Left cardiac atrium (tissue), 4 donors: ENCODE measurements at places on chromosomes 16 and 17.

GRCh38 chr16:82506692-82507670 lies 119.8 kb upstream of the CDH13 start:
- no peak for DNase-seq

GRCh38 chr16:83727751-83728352 lies 79.9 kb upstream of the HSBP1 start:
- DNase-seq = no peak

GRCh38 chr16:31084584-31085302 lies 4.0 kb downstream of the PRSS53 start:
- peak; percentile 20 for DNase-seq

DNA sequence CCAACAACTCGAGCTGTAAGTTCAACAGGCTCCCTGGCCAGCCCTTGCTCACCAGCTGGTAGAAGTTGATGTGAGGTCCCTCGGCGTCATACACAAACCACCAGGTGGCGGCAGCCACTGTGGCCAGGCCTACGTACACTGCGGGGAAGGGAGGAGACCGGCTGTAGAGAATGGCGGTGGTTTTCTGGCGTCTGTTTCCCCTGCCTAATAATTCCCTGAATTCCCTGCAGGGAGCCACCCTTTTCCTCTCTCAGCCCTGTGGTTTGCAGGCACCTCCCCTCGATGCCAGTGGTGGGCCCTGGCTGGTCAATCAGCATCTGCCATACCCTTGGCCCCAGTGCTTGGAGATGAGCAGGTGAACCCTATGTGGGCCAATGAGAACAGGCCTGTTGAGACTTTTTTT lies 18.9 kb upstream of the P2RX1 start:
- DNase-seq = peak; percentile 74

DNA sequence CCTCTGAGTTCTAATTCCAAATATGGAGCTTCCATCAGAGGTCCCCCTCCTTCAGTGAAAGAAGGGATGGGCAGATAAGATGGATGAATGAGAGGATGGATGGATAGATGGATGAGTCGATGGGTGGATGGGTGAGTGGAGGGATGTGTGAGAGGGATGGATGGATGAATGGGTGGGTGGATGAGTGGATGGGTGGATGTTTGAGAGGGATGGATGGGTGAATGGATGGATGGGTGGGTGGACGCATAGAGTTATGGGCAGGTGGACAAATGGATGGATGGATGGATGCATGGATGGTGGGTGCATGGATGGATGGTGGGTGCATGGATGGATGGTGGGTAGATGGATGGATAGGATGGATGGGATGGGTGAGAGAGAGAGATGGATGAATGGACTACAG lies 69.0 kb downstream of the MGAT5B start:
- DNase-seq = no peak

- DNase-seq = no peak
Observed at GRCh38 chr16:66525396-66526180, 24.3 kb downstream of the TK2 start.

GRCh38 chr17:19507775-19508576 lies 25.7 kb upstream of the SLC47A1 start:
- peak; percentile 86 for DNase-seq

- no peak for DNase-seq
Observed at GRCh38 chr17:78345791-78346494, 13.9 kb downstream of the SOCS3 start.

- DNase-seq = no peak
Observed at GRCh38 chr17:11645426-11645825, 47.2 kb downstream of the DNAH9 start.

DNA sequence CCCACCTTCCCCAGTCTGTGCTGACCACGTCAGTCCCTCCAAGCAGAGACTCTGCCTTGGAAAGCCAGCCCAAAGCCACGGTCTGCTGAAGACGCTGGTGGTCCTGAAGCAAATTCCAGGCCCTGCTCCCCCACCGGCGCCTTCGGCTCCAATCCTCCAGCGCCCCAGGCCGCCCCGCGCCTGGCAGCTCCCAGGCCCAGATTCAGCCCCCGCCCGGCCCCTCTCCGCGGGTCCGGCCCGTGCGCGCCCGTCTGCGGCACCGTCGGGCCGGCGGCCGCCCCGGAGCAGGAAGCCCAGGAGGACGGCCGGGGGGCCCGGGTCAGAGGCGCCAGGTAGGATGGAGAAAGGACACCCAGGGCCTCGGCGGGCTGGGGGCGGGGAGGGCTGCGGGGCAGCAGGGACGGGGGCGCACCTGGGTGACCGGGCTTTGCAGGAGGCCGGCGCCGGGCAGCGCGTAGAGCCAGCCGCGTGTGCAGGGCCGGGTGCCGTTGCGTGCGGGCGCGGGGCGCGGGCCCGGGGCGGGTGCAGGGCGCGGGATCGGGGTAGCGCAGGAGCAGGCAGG lies 594 bp upstream of the SLC22A31 start:
- no peak for DNase-seq

DNA sequence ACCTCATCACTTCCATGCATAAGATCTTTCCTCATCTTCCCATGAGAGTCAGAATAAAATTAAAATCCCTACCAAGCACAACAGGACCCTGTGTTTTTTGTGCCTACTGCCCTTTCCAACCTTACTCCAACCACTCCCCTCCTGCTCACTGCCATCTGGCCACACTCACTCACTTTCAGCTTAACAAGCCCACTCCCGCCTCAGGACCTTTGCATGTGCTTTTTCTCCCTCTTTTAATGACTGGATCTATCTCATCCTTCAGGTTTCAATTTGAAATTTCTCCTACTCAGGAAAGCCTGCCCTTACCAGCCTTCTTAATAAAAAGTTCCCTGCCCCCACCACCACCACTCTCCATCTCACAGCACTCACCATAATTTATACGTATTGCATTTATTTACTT lies 14.7 kb downstream of the C17orf67 start:
- no peak for DNase-seq

GRCh38 chr17:14815079-14815478 lies 450.0 kb downstream of the PMP22 start:
- DNase-seq = no peak

- DNase-seq = peak; percentile 79
Observed at GRCh38 chr17:63699638-63700527, at the start of gene LIMD2. TSS of gene LIMD2 (minus strand) at chr17:63700125. CDS start at chr17:63699298, 827 bp downstream.

- DNase-seq = no peak
Observed at GRCh38 chr16:19810817-19811731, 73.6 kb downstream of the GPRC5B start.

DNA sequence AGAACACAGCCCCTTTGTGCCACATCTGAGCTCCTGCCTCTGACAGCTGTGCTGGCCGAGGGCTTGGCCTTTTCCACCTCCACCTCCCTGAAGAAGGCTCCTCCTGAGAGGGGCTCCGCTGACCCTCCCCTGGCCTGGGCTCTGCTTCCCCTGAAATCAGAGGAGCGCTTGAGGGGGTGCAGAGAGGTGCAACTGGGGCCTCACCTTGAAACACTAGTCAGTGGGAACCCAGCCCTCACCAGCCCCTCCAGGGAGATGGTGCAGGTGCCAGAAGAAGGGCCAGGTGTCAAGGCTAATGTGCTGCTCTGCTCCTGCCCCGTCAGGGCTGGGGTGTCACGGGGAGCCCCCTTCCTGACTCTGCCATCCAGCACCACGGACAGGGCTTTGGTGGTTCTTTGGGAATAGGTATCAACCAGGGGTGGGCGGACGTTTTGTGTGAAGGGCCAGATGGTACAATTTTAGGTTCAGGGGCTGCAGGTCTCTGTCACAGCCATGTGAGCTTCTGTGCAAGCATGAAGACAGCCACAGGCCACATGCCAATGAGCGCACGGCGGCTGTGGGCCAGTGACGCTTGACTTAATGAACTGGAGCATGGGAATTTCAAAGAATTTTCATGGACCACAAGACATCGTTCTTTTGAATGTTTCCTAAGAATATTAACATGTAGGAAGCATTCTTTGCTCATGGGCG lies 2.1 kb upstream of the ZG16B start:
- DNase-seq = no peak

GRCh38 chr17:59254742-59255141 lies 34.4 kb downstream of the GDPD1 start:
- no peak for DNase-seq

DNA sequence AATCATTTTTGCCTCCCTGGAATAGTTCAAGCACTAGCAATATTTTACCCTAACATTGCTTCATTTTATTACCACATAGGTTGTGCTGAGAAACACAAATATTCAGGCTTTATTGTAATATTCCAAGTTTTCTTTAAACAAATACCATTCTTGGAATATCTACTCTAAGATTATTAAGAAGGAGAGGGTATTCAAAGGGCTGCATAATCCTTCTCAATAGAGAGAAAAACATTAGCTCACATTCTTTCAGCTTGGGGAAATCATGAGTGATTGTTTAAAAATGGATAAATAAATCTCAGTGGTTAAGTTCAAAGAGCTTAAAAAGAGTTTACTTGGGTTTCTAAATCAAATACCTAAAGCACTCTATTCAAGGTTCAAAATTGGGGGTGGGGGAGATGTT lies 111.9 kb upstream of the CORO6 start:
- DNase-seq = no peak

DNA sequence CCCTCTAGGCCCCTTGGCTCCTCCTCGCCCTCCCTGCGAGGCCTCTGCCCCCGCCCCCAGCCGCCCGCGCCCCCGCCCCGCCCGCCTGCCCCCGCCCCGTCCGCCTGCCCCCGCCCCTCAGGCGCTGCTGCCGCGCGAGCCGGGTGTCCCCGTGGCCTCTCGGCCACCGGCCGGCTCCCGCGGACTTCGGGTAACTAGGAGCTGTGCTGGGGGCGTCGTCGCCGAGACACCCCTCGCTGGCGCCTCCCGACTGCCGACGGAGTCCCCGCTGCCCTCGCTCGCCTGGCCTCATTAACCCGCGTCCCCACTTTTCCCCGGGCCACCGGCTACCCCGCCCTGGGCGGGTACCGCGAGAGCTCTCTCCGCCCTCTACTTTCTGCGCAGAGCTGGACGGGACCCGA lies at the start of gene TLCD1:
TLCD1 (minus strand) TSS at position 8 of the 401 bp plus-strand sequence. CDS start 136 bp downstream, outside the sequence.
- peak; percentile 79 for DNase-seq

GRCh38 chr16:52912565-52913173 lies 140.0 kb downstream of the CHD9NB start:
- peak; percentile 56 for DNase-seq

- DNase-seq = no peak
Observed at GRCh38 chr17:45976755-45977505, 22.1 kb upstream of the STH start.

- no peak for DNase-seq
Observed at GRCh38 chr17:73404246-73404645, 92.4 kb upstream of the CDC42EP4 start.

DNA sequence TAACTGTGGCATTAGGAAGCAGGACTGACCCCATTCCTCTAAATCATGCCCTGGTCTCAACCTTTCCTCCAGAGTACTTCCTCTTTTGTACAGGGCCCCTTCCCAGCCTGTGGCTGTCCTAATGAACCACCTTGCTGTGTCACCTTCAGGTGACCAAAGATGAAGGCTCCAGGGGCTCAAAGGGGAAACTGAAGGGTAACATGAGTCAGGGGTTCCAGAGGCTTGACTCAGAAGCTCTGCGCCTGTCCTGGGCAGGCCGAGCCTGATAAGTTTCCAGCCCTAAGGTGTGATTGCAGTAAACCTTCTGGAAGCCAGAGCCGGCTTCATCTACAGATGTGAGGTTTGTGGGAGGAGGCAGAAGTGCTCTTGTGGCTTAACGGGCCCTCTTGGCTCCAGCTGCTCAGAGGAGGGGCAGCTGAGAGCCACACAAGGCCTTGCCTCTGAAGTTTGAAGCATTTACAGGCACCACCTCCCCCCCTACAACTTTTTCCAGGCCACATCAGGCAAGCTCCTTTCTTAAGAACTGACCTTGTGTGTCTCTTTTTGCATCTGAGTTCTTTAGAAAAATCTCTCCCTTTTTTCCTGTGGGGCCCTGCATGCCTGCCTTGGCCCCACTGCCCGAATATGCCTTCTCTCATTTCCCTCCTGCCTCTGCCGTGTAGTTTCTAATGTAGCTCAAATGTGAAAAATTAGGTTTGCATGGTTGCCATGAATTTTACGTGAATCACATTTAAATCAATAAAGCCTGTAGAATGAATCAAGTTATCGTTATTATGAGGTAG lies 149.9 kb downstream of the CLEC16A start:
- no peak for DNase-seq

GRCh38 chr17:61996916-61997605 lies 68.0 kb downstream of the MED13 start:
- no peak for DNase-seq

DNA sequence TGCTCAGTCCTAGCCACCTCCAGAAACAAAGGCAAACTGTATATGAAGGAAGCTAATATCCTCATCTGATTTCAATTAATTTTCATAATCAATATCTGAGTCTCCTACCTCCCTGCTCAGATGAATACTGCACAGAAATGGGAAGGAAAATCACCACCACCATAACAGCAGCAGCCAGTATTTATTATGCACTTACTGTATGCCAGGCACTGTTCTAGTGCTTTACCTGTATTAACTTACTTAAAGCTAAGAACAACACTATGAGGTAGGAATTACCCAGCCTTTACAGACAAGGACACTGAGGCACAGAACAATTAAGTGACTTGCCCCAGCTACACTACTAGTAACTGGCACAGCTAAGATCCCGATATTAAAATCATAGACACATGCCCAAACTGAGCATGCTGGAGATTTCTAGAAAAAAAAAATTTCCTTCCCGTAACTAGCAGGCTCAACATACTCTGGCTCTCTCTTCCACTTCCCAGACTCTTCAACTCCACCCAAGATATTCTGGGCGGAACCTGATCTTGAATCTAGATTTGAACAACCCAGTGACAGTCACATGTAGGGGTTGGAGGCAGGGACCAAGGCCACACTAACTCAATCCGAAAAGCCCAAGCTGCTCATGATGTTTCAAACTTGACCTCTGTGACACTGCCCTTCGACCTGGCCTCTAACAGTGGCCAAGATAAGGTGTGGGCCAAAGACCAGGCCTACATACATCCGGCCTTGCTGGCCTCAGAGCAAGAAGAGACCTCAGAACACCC lies 3.9 kb downstream of the TRIM25 start:
- peak; percentile 61 for DNase-seq

GRCh38 chr17:15480204-15480603 lies 12.8 kb upstream of the CDRT4 start:
- no peak for DNase-seq

DNA sequence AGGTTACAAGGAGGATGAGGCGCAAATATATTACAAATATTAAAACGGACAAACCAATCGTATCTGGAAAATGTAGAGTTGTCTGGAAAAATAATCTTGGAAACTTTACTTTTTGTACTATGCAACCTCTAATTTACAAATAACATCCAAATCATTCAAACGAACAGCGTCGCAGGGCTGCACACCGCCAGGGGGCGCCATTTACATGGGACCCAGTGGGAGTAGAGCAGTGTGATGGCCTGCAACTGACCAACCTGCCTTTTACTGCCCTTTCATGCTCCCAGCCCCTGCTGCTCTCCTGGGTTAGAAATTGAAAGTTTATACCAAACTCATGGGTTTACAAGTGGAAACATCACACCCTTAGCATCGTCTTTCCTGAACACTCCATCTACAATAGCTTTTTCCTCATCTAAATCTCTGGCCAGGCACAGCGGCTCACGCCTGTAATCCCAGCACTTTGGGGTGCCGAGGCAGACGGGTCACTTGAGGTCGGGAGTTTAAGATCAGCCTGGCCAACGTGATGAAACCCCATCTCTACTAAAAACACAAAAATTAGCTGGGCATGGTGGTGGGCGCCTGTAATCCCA lies 10.0 kb downstream of the PITPNC1 start:
- DNase-seq = peak; percentile 49

- DNase-seq = no peak
Observed at GRCh38 chr17:67043283-67043682, 1.1 kb upstream of the CACNG1 start.
